Stimulated activated CD8-positive, alpha-beta memory T cell treated with anti-CD3 and anti-CD28 coated beads, Interleukin-4, amount 100 ng/mL, for 24 hours (primary cell): ENCODE measurements at places on chromosomes 6 and 20.

GRCh38 chr6:30102970-30103871 is 9.7 kb downstream of the TRIM31 start:
- DNase-seq, result peak; percentile 70

DNA sequence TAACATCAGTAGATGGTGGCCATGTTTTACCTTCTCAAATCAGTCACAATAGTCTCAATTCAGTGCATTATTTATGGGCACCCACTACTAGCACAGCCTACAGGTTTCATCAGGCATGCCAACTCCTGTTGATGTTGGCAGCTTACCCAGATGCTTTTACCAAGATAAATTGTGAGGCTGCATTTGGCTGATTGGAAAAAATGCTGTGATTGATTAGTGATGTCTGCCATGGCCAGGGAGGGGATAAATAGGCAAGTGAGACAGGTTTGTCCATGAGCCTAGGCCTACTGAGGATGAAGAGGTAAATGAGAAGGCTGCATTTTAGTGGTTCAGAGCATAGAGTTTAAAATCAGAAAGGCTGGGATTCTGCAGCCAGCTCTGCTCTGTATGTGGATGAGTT is 227.1 kb downstream of the NFATC2 start:
- DNase-seq, result no peak

- no peak for DNase-seq
Observed at GRCh38 chr6:32086661-32087573, 22.2 kb downstream of the TNXB start.

- DNase-seq, result no peak
Observed at GRCh38 chr6:45724511-45724910, 291.1 kb downstream of the CLIC5 start.

DNA sequence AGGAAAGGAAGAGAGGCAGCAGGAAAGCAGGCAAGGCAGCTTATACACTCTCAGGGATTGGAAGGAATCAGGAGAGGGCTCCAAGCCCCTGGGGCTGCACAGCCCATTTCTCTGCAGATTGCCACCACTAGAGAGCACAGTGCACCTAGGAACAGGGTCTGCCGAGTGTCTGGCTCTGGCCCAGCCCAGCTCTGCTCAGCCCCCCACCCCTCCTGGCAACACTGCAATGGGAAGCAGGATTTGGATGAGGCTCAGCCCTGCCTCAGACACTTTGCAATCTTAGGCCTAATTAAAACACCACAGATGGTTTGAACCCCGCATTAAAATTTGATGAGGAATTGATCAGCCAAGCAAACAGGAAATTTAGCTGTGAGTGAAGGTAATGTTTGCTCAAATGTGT is 252.7 kb downstream of the DHX35 start:
- DNase-seq, result no peak

DNA sequence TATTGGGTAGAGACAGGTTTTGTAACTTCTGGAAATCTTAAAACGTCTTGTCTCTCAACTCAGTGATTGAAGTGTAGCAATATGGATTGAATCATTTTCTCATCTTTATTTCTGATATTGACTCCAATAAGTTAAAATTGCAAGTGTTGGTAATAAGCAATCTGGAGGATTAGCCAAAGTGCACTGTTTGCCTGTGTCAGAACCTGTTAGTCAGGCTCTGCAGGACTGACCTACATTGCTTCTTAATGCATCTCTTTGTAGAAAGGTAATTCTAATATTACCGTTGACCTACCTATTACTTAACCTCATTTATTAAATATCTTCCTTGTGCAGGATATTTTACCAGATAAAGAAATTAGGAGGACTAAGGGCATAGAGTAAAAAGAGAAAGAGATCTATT is 484.0 kb upstream of the CITED2 start:
- DNase-seq, result no peak

GRCh38 chr6:149026530-149026942 is 279.7 kb downstream of the UST start:
- DNase-seq, result no peak

DNA sequence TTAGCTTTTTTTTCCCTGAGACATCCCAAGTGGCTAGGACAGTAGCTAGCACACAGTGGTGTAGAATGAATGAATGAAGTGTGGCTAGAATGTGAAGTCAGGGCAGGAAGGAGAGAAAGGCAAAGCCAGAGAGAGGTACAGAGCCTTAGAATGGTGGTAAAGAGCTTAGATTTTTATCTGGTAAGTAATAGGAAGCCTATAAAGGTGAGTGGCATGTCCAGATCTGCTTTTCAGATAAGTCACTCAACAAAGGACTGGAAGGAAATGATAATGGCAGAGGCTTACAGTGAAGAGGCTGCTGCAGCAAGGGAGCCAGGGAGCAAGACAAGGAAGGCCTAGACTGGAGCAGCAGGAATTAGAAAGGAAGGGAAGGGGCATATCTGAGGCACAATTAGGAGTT is 96.0 kb upstream of the PRDM1 start:
- DNase-seq, result no peak

DNA sequence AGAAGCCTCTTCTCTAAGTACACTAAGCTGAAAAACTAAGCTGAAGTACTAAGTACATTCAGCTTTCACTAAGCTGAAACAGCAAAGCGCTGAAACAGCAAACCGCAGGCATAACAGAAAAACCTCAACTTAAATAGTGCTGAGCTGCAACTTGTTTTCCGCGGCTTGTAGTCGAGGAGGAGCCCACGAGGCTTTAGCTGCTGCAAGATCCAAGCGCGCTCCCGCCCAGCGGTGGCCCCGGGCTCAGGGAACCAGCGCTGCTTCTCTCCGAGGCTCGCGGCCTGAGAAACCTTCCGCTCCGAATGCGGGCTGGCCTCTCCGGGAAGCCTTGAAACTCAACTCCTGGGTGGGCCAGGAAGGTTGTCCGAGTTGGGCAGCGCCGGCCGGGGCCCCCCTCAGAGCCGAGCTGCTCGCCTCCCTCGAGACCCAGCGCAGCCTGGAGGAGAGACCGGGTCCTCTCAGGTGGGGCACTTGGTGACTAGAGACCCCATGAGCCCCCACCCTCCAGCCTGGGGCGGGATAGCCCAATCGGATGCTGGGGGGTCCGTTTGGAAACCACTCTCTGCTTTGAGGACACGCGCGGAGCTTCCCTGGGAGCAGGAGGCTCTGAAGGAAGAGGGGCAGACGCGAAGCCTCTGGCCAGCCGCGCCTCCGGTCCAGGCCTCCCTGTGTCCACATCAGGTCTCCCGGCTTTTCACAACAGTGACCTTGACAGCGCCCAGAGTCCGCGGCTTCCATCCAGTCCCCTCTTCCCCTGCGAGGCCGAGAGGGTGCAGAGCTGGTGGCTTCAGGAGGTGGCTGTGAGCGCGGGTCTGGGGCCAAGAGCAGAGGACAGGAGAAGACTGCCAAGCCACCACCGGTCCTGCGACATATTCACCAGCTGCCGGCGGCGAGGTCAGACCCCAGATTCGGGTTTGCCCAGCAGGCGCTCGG is 38.1 kb upstream of the HLA-E start:
- DNase-seq, result no peak

GRCh38 chr6:5398530-5398929 is 137.2 kb downstream of the FARS2 start:
- DNase-seq, result no peak

DNA sequence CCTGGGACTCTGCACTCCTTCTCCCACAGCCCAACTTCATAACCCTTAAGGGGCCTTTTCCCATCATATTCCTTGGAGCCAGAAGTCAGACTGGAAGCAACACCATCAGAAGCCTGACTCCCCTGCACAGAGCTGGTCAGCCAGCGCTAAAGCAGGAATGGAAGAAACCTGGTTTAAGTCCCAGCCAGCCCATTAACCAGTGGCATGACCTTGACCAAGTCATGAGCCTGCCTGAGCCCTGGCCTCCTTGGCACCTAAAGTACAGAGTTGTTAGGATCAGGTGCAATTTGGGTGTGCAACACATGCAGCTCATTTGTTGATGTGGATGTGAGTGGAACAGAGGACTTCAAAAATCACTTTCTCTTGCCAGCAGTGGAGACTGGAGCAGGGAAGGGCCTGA is 20.8 kb downstream of the FOXP4 start:
- DNase-seq, result no peak

- DNase-seq, result no peak
Observed at GRCh38 chr6:1908784-1909183, 299.1 kb downstream of the FOXC1 start.

DNA sequence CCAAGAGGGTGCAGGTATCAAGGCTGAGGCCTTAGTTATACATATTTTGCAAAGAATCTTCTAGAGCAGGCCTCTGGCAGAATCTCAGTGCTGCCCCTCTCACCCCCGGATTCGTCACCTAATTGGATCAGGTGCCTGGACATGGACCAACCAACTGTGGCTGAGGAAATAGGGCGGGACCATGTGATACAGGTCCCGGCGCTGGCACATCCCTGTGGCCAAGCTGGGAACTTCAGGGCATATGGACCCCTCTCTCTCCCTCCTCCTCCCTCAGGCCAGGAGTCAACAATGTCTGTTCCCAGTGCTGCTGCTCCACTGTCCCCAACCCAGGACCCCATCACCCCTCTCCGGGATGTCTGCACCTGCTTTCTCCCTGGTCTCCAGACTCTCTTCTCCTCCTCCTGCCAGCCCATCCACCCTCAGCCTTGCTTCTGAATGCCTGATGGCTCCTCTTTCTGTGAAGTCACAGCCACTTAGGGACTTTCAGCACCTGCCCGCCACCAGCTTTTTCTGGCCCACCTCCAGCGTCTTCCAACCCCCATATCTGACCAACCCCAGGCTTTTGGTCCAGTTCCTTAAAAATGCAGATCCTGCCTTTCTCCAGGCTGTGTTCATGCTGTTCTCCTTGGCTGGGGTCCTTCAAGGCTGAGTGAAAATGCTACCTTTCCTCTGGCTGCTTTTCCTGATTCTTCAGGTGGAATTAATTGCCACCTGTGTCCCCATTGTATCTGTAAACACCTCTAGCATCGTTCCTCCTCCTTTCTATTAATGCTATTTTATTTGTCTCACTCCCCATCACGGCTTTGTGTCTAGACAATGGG is 19.0 kb upstream of the MLN start:
- DNase-seq, result no peak

DNA sequence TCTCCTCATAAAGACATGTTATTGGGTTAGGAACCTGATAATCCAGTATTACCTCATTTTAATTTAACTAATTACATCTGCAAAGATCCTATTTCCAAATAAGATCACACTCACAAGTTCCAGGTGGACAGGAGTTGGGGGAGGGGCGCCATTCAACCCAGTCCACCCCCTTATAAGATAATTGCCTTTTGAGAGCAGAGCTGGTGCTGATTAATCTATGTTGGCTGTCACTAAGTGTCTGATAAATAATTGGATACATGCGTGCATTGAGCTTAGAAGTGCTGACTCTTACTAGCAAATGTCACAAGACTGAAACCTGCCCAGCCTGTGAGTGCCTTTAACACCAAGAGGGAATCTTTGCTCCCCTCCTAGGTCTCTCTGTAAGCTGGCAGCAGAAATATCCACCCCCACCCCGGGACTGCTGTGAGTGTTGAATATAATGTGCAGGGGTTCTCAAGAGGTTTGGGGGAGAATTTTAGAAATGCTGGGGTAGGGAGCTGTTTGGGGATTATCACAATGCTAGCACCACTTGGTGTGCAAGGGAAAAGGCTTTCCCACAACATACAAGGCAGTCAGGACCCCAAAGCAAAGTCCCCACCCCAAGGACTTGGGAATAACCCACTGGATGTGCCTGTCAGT is 87.5 kb downstream of the ANKRD60 start:
- DNase-seq, result no peak

GRCh38 chr6:71476371-71476770 is 187.8 kb downstream of the OGFRL1 start:
- DNase-seq, result no peak

DNA sequence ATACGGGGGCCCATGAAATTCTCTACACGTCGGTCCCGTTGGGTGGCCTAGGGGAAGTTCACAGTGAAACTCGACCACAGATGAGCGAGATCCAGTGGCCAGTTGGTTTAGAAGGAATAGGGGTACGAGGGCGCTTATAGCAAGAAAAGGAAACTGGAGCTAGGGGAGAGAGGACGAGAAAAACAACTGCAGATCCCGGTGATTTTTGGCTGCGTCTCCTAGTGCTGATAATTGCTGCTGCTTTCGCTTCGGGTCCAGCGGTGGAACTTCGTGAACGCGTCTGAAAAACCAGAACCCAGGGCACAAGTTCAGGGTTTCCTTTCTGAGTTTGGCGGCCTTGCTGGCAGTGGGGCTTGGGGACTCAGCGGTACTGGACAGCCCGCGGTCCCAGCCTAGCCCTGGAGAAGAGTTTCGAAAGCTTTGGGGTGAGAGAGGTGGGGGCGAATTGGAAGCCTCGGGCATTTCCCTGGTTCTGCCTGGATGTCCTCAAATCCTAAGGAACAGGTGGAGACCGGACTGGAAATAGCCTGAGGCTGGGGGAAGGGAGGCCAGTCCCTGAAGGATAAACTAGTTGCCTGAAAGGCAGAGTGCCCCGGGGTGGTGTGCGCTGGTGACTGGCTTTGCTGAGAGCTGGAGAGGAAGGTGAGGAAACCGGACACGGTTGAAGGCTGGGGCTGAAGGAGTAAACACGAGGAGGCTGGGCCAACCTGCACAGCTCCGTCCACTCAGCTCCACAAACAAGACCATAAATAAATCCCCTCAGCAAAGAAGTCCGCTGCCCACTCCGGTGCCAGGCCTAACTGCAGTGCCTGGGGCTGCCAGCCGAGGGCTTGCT is 793 bp downstream of the GMPR start:
- no peak for DNase-seq

DNA sequence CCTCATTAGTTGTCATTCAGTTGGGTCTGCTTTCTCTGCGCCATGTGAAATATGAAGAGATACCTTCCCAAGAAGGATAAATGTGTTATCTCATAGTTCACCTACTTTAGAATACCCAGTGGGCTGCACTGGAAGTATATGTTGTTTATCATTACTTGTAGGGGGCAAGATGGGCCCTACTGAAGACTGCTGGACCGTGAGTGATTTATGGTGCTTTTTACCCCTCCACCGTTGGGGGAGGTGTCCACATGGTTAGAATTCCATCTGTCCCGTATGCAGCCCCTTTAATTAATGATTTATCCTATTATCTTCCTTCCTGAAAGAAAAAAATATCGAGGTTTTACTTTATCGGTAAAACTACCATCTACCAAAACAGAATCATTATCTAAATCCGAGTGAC is 97.0 kb downstream of the TSHZ2 start:
- DNase-seq, result no peak

GRCh38 chr6:28585335-28585734 is 59.7 kb downstream of the GPX5 start:
- DNase-seq, result no peak

DNA sequence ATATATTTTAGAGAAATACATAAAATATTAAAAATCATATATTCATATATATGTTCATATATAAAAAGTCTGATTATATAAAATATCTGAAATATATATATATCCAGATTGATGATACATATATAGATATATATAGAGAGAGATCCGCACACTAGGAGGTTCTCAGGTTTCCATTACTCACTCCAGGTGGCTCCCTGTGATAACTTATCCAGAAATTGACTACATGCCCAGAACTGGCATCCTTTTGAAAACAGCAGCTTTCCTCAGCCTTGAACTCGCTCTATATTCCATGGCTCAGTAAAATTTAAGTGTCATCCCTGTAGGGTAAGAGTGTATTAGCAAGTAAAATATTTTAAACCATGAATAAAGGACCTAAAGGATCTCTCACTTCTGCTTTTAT is 206.8 kb downstream of the TINAG start:
- DNase-seq, result no peak

- DNase-seq, result no peak
Observed at GRCh38 chr6:116060572-116061283, at the start of gene FRK. Gene FRK (minus strand): TSS chr6:116060891. CDS start chr6:116060311, 580 bp downstream.
